Activated CD4-positive, alpha-beta T cell treated with anti-CD3 and anti-CD28 coated beads for 48 hours (primary cell): ENCODE measurements at places on chromosomes 1 and 21.
A peak's percentile ranks its signal among the peaks of the same experiment; 100 is the strongest.

DNA sequence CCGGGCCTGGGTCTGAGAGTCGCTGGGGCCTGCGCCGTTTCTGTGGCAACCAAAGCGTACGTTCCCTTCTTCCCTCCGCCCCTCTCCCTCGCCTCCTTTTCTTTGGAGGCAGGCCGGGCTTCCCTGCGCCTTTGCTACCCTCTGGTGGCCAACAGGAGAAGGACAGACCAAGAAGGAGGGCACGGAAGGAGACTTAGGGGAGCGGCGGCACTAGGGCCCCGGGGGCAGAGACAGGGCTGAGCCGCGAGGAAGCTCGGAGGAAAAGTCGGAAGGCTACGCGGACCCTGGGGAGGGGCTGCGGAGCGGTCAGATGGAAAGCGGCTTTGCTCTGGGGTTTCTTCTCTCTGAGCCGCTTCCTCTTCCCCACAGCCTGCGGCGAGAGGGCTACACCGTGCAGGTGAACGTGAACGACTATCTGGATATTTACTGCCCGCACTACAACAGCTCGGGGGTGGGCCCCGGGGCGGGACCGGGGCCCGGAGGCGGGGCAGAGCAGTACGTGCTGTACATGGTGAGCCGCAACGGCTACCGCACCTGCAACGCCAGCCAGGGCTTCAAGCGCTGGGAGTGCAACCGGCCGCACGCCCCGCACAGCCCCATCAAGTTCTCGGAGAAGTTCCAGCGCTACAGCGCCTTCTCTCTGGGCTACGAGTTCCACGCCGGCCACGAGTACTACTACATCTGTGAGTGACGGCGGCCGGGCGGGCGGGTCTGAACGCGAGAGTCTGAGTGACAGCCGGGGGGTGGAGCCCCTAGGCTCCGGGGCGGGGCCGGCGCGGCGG, 6.3 kb downstream of the EFNA3 start:
- DNase-seq, result peak; percentile 95

- no peak for DNase-seq
Observed at GRCh38 chr21:27306206-27306605, 339.3 kb upstream of the ADAMTS5 start.

GRCh38 chr1:208233546-208233945, 10.6 kb downstream of the PLXNA2 start:
- DNase-seq, result no peak

- DNase-seq, result no peak
Observed at GRCh38 chr1:68010090-68010489, 40.3 kb downstream of the DIRAS3 start.

DNA sequence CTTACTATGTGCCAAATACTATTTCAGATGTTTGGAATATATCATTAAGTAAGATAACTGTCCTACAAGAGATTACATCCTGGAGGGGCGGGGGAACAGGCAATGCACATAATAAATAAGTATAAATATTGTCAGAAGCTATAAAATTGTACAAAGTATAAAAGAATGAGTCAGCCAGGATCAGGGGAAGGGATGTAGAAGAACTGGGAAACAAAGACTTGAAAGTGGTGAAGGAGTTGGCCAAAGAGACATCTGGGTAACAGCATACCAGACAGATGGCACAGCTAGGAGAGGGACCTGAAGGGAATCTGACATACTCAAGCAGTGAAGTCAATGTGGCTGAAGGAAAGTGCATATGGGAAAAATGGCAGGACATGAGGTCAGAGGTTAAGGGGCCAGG, 53.9 kb downstream of the CYYR1 start:
- no peak for DNase-seq

DNA sequence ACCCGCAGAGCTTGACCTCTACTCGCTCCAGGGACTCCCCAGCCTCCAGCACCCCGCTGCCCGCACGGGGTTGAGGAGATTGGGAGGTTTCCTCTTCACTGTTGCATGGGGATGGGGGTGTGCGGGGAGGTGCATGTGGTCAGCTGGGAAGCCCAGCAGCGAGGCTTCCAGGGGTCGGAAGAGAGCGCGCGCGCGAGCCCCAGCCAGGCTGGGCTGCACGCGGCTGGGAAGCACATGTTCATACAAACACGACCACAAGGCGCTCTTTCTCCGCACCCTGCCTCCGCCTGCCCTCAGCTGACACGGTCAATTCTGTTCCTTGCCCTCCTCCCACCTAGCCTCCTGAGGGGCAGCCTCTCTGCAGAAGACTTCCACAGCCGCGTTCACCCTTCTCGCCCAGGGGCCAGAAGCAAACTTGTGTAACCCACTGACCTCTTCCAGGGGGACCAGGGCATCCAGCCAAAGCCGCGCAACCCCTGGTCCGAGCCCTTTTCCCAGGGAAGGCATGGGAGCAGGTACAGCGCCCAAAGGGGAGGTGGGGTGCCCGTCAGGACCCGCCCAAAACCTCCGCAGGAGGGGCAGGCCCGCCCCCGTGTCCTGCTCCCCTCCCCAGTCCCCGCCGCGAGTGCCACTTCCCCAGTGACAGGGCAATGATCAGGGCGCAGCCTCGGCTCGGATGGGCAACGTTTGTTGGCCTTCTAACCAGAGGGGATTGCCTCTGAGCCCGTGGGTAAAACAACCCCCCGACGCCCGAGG, 1.3 kb downstream of the COL24A1 start:
- peak; percentile 1 for DNase-seq
